NCI-H1105 treated with DMSO at 0.1 percent for 48 hours (cell line): ENCODE measurements at places on chromosomes 16 and 17.
A peak's percentile ranks its signal among the peaks of the same experiment; 100 is the strongest.

DNA sequence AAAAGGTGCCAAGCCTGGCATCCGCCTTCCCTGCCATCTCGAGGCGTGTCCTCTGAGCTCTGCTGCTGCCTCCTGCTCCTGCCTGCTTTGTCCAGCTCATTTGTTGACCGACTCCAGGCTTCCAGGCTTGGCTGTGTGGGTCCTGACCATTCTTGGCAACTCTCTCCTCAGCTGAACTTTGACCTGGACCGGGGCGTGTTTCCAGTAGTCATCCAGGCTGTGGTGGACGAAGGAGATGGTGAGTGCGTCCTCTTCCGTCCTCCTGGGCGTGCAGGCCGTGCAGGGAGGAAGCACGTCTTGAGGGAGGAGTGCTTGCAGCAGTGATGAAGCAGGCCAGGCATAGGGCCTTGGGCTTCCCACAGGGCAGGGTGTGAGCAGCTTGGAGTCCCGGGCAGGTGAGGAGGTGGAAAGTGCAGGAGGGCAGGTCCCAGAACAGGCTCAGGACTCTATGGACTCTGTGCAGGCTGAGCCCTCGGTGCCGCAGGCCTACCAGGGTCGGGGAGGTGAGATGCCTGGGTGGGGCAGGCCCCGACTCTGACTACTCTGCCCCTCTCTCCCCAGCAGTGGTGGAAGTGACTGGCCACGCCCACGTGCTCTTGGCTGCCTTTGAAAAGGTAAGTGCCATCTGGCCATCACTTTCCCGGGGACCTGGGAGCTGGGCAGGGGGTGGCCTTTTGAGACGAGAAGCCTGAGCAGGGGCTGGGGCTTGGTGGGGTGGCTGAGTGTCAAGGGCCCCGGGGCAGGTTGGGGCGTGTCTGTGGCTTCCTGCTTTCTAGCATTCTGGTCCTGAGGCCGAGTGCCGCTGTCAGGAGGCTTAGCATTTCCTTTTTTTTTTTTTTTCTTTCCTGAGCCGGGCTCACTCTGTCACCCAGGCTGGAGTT is 28.6 kb upstream of the NUDT16L1 start:
- no peak for DNase-seq

- no peak for DNase-seq
Observed at GRCh38 chr16:85138073-85138824, 26.0 kb upstream of the CIBAR2 start.

DNA sequence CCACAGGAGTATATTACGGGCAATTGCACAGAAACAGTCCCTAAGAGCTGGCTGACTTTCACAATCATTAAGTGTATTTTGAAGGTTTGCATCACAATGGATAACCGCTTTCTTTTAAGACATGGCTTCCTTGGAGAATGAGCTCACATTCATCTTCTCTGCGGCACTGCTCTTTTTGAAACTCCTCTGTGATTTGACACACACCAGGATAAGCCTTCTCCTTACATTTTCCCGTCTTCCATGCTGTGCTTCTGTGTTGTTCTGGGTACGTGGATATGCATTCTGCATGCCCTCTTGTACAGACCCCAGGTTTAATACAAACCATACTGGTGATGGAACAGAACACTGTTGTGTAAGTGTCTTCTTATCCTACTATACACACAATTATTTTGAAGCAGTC is 89.5 kb upstream of the METRNL start:
- DNase-seq: no peak

DNA sequence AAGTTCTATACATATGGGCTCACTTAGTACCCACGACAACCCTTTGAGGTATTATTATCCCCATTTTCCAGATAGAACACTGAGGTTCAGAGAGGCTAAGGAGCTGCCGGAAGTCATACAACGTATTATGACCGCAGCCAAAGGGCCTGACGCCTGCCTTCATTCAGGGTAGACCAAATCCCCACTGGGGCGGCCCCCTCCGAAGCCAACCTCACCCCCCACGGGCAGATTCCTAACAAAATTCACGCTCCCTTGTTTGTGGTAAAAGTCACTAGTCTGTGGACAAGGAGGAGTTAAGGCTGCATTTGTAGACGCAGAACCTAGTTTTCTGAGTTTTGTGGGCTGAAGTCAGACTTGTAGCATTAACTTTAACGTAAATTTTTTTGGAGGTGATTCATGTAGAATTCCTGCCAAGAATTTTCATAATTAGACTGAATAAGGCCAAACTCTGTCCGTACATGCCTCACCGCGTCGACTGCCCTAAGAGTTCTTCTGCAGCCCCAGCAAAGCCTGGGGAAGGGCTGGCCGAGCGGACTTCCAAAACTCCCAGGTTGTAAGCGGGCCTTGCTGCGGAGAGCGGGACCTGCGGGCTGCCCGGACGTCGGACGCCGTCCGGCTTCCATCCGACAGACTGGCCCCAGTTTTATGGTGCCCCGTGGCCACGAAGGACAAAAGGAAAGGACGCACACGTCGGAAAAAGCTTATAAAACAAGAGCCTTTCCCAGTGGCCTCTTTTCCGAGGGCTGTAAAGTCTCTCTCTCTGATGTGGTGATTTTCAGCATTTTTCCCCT is 75.7 kb downstream of the NXN start:
- DNase-seq: no peak

GRCh38 chr16:52174168-52174567 is 372.8 kb downstream of the TOX3 start:
- DNase-seq: no peak

- no peak for DNase-seq
Observed at GRCh38 chr17:44223541-44224071, 4.1 kb upstream of the UBTF start.

GRCh38 chr17:75316253-75316652 is 27.0 kb upstream of the SLC25A19 start:
- no peak for DNase-seq

- no peak for DNase-seq
Observed at GRCh38 chr17:35256629-35257028, 13.8 kb downstream of the SLFN5 start.

DNA sequence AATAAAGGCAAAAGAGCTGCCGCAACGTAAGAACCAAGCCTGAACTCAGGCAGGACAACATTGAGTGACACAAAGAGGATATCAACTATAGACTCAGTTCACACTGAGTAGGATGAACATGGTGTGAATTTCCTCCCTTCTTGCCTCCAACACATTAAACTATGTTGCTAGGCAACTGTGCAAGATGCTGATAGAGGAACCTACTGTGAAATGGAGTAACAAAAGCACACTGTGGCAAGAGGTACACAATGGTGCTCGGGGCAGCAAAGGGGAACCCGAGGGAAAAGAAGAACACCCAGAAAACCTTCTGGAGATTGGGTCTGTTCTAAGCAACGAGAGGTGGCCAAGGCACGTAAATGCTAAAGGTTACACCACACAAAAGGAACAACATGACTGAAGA is 34.1 kb downstream of the GRB2 start:
- DNase-seq: no peak

DNA sequence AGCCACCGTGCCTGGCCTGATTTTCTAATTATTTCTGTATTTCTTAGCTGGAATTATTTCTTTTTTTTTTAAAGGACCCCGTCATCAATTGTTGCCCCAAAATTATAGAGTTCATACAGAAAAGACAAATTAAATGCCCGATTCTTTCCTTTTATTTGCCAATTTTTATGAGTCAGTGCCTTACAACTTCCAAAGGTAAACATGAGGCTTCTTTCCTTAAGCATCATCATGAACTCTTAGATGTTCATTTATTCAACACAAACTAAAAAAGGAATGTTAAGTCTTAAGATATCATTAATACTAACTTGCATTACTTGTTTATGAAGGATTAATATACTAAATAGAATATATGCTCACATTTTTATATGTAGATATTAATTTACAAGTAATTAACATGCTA is 7.2 kb upstream of the ARHGDIA start:
- no peak for DNase-seq

- no peak for DNase-seq
Observed at GRCh38 chr16:78292844-78293380, 193.5 kb downstream of the WWOX start.

DNA sequence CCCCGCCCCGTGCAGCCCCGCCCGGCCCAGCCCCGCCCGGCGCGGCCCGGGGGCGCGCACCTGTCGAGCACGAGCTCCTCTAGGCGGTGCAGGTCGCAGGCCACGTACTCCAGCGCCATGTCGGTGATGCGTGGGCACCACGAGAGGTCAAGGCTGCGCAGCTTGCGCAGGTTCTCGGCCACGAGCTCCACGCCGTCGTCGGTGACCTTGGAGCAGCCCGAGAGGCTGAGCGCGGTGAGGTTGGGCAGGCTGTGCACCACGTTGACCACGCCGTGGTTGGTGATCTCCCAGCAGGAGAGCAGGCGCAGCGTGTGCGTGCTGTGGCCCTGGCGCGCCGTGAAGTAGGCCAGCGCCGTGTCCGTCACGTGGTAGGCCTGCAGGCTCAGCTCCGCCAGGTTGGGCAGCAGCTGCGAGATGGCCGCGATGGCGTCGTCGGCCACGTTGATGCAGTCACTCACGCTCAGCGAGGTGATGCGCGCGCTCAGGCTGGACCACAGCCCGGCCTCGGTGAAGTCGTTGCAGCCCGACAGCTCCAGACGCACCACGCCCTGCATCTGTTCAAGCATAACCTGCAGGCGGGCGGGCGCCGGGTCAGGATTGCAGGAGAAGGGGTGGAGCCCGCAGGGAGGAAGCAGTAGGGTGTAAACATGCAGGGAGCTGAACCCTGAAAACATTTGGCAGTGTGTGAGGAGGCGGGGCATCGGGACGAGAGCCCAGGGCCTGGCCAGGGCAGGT is 5.3 kb upstream of the WDR24 start:
- peak; percentile 79 for DNase-seq

DNA sequence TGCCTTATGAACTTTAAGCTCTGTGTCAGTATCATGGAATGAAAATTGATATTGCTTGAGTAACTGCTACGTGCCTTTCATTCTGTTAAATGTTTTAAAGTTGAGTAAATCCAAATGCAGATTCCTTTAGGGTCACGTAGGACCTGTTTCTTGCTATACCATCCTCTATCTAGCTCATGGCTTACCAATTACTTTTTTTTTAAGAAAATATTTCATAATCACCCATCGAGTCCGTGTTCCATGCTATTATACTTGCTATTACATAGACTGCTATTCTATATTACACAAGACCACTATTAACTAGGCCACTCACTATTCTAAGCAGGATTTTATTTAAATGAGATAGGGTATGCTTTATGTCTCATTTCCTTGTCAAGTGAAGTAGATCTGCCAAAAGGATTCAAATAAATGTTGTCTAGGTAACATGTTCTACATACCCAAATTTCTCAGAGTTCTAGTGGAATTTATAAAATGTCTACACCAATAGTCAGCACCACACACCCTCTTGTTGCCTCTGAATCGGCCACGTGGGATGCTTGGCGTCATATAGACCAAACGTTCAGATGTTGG is 11.9 kb downstream of the ANKFN1 start:
- DNase-seq: no peak

DNA sequence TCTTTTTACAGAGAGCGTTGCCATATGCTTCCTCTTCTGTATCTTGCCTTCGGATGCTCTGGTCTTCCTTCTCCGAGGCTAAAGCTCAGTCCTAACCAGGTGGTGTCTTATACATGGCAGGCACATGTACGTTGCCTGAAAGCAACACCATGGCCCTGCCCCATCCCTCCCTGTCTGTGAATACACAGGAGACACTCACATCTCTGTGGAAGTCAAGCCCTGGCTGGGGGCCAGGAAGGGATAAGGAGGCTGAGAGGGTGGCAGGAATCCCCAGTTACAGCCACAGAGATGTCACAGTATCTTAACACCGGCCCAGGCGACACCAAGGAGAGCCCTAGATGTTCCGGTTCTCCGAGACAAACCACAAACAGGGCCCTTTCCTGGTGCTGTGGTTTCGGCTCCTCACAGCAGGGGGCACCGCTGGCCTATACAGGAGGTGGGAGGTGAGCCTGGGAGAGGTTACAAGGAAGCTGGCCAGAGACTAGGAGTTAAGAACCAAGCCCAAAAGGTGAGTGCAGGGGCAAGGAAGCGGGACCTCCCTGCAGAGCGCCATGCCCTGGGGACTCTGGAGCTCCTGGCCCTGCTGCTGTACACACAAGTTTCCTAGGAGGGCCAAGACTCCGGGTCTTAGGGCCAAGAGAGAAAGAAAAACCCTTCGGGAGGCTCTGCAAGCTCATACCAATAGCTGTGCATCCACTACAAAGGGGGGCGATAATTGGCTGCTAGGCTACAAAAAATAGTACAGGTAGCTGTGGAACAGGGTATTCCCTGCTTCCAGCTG is 41.7 kb downstream of the SRL start:
- peak; percentile 1 for DNase-seq

DNA sequence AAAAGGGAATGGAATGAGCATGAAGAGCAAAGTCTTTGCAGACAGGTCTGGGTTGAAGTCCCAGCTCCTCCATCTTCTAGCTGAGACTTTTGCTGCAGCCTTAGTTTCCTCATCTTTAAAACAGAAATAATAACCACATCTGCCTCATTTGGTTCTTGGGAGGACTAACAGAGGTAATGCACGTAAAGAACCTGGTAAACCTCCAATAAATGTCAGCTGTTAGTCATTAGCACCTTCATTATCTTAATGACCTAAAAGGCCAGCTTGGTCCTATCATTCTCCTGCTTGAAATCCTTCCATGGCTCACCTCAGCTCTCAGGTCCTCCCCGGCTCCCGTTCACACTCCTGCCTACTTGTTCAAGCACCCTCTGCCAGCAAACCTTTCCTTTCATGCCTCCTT is 51.8 kb downstream of the SKAP1 start:
- no peak for DNase-seq

GRCh38 chr16:78147911-78148401 is 48.5 kb downstream of the WWOX start:
- DNase-seq: no peak

GRCh38 chr17:75093548-75094158 is 5.9 kb downstream of the SLC16A5 start:
- DNase-seq: no peak

- DNase-seq: no peak
Observed at GRCh38 chr16:65244787-65245186, 122.9 kb upstream of the CDH11 start.

GRCh38 chr17:43418441-43419374 is 19.9 kb downstream of the ARL4D start:
- peak; percentile 93 for DNase-seq

DNA sequence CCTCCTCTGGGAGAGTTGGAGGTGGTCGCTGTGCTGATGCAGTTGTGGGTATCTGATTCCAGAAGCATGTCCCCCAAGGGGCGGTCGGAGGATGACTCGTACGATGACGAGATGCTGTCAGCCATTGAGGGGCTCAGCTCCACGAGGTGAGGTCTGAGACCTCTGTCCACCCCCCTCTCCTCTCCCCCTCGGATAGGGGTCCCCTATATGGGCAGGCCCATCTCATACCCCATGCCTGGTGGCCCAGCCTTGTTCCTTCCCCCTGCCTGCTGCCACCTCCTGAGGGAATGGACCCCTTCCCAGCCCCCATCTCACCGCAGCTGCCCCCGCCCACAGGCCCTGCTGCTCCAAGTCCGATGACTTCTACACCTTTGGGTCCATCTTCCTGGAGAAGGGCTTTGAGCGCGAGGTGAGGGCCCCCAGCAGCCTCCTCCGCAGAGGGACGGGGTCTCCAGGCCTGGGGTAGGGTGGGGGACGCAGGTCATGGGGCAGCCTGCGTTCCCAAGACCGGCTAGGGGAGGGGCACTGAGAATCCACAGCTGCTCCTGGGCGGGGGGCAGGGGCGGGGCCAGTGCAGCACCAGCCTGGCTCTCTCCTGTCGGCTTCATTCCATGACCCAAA is 39.2 kb downstream of the ADCY7 start:
- DNase-seq: no peak
